ENCODE measurements at places on chromosomes 6 and 20.

- DNase-seq: no peak
Observed at GRCh38 chr6:111580401-111580800, 25.3 kb downstream of the TRAF3IP2 start.

GRCh38 chr20:44761423-44761822 lies 15.8 kb downstream of the KCNK15 start:
- DNase-seq: no peak

- no peak for DNase-seq
Observed at GRCh38 chr20:54138427-54138826, 35.4 kb downstream of the CYP24A1 start.

- no peak for DNase-seq
Observed at GRCh38 chr6:16956361-16956760, 145.5 kb upstream of the STMND1 start.

DNA sequence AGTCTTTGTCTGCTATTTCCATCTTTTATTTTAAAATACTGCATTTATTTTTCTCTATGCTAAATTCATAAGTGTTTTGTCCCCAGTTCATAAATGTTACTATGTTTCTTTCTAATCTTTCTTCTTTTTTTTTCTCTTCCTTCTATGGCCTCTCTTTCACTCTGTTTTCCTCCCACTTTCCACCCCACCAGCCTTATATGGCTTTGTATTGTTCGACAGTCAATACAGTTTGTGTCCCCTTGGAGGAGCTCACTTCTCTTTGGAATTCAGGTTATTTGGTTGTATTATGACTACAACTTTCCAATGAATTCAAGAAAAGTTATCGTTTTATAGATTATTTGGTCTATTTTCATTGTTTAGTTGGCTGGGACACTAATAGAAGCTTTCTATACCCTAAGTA lies 393.5 kb downstream of the NKAIN2 start:
- no peak for DNase-seq

GRCh38 chr20:18279242-18279641 lies 9.1 kb upstream of the ZNF133 start:
- no peak for DNase-seq

- no peak for DNase-seq
Observed at GRCh38 chr6:54288474-54288873, 19.8 kb upstream of the TINAG start.
